ENCODE measurements at places on chromosomes 12 and 14.

DNA sequence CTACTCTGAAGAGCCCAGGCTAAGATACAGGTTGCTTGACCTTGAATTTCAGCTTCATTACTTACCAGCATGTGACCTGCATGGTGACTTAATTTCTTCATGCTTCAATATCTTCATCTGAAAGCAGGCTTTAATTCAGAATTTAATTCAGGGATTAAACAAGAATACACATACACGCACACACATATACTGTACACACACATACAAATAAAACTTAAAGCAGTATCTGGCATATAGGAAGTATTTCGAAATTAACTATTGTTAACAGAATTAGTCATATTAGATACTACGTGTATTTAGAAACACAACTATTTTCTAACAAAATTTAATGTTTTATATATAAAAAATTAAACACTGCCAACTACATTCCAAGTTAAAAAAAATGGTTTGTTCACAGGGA is 640.3 kb downstream of the SLC6A15 start:
- DNase-seq: no peak

- DNase-seq: no peak
Observed at GRCh38 chr12:53004178-53004577, 2.1 kb upstream of the EIF4B start.

- no peak for DNase-seq
Observed at GRCh38 chr14:66330916-66331315, 155.3 kb upstream of the CCDC196 start.

GRCh38 chr12:25106818-25107217 is 88.1 kb downstream of the DNAI7 start:
- DNase-seq: no peak

GRCh38 chr12:17148706-17149105 is 542.7 kb upstream of the LMO3 start:
- DNase-seq: no peak

DNA sequence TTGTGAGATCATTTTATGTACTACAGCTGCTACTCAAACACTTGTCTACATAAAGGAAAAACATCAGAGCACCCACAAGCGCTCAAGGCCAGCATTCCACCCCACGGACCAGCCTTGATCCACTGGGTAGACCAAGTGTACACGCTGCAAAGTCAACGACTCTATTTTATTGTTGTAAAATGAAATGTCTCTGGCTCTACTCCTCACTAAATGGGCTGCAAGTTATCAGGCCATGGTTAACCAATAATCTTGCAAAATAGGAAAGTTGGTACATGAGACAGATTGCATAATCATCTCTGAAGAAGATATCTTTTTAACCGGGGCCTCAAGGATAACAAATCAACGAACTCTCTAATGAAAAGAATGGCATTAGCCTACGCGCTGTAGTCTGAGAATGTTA is 69.9 kb upstream of the FOXN3 start:
- no peak for DNase-seq

DNA sequence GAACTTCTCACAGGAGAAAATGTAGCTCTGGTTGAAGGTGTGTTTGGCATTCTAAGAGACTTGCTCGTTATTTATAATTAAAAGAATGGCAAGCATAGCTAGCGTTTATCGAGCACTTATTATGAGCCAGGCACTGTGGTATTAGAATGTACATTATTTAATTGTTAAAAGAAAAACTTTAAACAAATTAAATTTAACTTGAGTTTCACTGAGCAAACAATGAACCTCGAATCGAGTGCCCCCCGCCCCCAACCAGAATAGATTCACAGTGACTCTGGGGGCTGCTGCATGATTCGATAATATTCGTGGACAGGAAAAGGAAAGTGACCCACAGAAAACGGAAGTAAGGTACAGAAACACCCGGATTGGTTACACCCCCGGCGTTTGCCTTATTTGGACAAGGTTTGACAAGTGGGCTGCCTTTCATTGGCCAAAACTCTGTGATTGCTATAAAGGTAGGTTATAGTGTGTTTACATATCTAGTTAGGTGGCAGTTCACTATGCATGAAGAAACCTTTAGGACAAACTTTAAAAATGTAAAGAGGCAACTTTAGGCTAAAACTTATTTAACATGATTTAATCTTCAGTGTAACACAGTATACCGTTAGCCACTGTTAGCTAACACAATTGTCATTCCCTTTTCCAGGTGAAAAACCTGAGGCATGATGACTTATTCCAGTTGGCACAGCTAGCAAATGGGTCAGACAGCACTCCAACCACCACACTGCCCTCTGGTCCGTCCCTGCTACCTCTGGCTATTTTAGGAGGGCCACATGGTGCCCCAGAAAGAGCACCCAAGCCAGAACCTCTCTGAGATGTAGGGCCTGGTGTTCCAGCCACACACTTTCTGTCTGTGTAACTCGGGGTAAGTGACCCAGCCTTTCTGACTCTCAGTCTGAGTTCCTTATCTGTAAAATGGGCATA is 7.1 kb downstream of the SCNN1A start:
- no peak for DNase-seq

DNA sequence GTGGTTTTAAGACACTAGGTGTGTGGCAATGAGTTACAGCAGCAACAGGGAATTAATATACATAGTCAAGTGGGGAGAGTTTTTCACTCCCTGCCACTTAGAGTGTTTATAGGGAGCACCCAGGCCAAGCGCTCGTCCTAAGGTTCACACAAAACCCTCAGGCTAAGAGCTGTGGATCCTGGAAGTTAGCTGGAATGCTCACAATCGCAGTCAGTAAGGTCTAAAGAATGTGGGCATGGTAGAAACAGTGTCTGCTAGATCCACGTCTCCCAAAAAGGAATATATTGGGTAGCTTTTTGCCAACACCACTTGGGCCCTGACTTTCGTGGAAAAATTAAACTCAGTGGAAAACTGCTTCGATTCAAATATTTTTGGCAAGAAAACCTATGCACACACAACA is 36.6 kb downstream of the STAB2 start:
- DNase-seq: no peak

DNA sequence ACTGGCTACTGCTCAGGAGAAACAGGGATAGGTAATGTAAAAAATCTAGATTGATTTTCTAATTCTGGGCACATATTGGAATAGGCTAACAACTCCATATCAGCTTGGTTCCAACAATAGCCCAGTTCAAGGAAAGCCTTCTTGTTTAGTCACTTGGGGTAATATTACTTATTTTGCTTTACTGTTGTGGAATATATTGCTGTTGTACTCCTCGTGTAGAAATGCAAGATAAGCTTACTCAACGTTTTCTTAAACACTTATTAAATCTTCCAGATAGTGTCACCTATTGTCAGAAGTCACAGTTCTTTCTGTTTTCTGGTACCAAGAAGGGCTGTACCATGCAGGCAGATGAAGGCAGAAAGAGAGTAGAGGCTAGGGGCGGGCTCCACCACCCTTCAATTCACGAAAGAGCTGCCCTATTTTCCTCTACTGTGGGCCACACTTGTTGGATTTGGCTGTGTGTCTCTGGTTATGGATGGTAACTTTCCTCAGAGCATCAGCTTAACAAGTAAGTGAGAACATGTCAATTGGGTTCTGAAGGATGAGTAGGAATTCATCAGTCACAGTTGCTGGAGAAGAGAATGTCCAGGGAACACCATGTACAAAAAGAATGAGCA is 38.0 kb downstream of the CLMN start:
- DNase-seq: no peak
